Osteocyte (in vitro differentiated cells): ENCODE measurements at places on chromosomes 12 and 14. TPM values are rescaled to one million over a fixed set of nuclear protein-coding genes. Genes with fewer than 3 reads are reported as not detected.

MMP19 gene
- 14.3 and 15.1 TPM in 2 replicates for total RNA-seq

ISCU gene
- total RNA-seq = 93.9 and 103 TPM in 2 replicates

RAP1B gene
- 179 and 182 TPM in 2 replicates for total RNA-seq

DNA sequence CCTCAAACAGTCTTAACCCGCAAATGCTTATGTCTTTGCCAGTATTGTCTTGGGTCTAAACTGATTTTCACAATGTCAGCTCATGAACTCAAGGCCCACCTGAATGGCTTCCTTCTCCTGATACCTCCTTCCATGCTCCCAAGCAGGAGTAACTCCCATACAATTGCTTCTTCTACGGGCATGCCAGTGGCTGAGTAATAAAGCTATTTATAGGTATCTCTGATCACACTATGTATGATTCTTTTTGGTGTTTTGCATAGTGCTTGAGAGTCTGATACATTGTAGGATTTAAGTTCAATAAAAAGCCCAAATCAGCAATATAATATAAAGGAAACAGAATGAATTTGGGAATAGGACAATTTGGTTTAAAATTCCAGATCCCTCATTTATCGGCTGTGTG lies 235.0 kb upstream of the DCN start:
- no peak for DNase-seq

GRCh38 chr14:20801726-20802125 lies 918 bp downstream of the RNASE1 start:
- no peak for DNase-seq
